Activated T-helper 1 cell treated with anti-CD3 and anti-CD28 coated beads, Interleukin-2, amount 50 U/mL, for 16 hours (primary cell): ENCODE measurements at places on chromosomes 13 and 19.

DNA sequence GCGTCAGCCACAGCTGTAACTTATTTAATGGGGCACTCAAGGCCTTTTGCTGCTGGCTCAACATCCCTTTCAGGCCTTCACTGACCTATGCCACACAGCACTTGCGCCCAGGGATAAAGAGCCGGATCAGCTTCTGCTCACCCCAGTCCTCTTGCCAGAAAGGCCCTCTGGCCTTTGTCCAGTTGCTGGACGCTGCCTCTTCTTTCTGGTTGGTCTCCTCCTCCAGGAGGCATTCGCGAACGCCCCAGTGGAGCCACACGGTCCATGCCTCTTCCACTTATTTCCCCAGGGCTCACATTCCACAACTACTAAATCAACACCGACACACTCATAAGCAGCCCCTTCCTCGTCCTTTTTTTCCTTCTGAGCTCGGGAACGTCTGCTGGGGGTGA is 3.7 kb upstream of the ZNF329 start:
- no peak for DNase-seq

- no peak for DNase-seq
Observed at GRCh38 chr19:40279120-40279551, 6.0 kb downstream of the AKT2 start.

GRCh38 chr19:35736913-35737886 is 5.1 kb downstream of the IGFLR1 start:
- no peak for DNase-seq

- no peak for DNase-seq
Observed at GRCh38 chr13:113936166-113936965, 37.5 kb downstream of the C13orf46 start.

GRCh38 chr13:49985129-49985528 is 11.7 kb upstream of the TRIM13 start:
- DNase-seq: no peak

- no peak for DNase-seq
Observed at GRCh38 chr19:7559102-7559501, 23.6 kb downstream of the PNPLA6 start.

DNA sequence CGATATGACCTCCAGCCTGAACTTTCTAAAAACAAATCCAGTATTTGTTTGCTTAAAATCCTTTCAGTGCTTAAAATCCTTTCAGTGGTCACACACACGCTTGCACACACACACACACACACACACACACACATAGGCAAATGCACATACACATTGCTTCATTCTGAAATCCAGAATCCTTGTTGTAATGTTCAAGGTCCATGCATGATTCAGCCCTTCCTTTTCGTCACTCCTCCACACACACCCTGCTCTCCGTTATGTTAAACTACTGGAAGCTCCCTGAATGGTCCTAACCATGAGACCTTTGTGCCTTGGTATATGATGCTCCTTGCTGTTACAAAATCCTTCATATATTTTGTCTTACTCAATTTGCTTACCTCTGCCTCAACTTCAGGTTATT is 44.9 kb downstream of the SERTM1 start:
- DNase-seq: no peak

GRCh38 chr13:98826146-98826545 is 73.7 kb upstream of the SLC15A1 start:
- DNase-seq: no peak

- no peak for DNase-seq
Observed at GRCh38 chr13:73767191-73767741, 366.9 kb downstream of the KLF12 start.

GRCh38 chr13:25871389-25872125 is 180.3 kb downstream of the SHISA2 start:
- DNase-seq: no peak

- DNase-seq: no peak
Observed at GRCh38 chr19:54319049-54319448, 6.1 kb upstream of the LILRA5 start.

DNA sequence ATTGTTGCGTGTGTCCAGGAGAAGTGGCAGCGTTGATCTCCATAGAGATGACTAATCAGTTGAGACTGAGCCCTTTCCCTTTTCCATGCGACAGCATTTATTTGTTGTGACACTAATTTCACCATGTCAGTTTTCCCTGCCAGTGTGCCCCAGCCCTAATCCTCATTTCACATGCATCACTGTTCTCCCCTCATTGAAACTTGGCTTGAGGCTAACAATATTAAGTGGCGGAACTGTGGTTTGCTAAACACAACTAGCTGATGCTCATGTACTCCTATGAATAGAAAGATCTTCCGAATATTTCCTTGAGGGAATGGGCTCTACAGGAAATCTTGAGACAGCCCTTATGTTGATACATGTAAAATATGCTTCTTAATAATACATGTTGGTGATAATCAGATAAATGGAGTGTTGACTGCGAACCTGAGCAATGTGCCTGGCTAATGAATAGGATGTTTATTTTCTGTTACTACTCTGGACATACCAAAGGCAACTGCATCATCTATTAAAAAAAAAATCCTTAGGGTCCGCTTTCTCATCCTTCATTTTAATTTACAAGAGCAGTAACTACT is 258.6 kb downstream of the ATP8A2 start:
- DNase-seq: no peak

GRCh38 chr19:33905937-33906577 is 109.4 kb downstream of the KCTD15 start:
- DNase-seq: no peak
